ENCODE measurements at places on chromosomes 5 and 9.

DNA sequence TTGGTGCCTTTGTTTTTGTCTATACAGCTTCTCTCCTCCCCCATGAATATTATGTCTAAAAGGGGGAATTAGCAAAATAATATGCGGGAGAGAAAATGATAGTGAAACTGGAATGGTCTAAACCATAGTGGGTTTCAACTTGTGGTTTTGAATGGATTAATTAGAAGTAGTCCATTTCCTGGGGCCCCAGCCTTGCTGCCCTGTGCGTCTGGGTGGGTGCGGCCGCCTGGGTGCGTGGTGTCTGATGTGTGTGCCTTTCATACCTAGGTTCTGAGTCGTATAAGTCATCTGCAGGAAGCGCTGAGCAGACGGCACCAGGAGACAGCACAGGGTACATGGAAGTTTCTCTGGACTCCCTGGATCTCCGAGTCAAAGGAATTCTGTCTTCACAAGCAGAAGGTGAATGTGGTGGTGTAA, 120.0 kb upstream of the CACNA1B start:
- no peak for DNase-seq

- DNase-seq = no peak
Observed at GRCh38 chr5:149586708-149587318, 5.5 kb downstream of the ARHGEF37 start.

DNA sequence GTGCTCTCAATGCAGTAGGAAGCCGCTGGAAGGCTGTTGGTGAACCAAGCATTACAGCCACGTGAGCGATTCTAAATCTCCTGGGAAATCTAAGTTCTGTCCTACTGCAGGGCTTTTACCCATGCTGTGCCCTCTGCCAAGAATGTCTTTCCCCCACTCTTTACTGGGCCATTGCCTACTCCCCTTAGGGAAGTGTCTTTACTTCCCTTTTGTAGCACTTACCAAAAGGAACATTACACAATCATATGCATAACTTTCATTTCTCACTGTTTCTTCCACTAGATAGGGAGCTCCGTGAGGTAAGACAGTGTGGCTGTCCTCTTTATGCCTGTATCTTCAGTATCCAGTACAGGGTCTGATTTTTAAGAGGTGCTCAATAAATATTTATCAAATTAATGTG, 241.7 kb upstream of the NR4A3 start:
- DNase-seq = no peak

DNA sequence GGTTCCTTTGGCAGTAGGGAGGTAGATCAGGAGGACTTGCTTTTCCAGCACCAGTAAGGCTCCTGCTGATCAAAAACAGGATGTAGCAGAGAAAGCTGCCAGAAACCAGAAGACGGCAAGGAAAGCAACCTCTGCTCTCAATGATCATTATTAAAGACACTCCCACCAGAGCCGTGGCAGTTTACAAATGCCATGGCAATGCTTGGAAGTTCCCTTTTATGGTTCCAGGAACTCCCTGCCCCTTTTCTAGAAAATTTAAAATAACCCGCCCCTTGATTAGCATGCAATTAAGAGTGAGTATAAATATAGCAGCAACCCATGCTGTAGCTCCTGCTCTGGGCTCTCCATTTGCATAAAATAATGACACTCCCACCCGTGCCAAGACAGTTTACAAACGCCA, 16.1 kb downstream of the EQTN start:
- no peak for DNase-seq

DNA sequence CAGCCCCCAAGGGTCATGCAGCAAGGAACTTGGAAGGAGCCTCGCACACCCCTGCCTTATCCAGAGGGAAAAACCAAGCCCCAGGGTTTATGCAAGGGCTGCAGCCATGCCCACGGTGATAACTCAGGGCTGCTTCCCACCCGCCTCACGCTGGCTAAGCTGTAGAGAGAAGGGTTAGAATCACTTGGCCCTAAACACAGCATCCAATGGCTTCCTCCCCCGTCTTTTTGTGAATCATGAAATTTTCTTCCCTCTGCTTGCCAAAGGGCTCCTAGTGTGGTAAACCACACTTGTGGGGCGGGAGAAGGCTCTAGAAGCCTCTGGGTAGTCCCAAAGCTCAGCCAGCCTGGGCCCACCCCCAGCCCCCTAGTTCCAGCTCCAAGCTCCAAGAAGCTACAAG, 55.9 kb upstream of the ORM1 start:
- no peak for DNase-seq

- DNase-seq = no peak
Observed at GRCh38 chr5:142391058-142391845, 66.4 kb upstream of the SPRY4 start.

GRCh38 chr9:122008559-122008958, 84.5 kb downstream of the TTLL11 start:
- DNase-seq = no peak

DNA sequence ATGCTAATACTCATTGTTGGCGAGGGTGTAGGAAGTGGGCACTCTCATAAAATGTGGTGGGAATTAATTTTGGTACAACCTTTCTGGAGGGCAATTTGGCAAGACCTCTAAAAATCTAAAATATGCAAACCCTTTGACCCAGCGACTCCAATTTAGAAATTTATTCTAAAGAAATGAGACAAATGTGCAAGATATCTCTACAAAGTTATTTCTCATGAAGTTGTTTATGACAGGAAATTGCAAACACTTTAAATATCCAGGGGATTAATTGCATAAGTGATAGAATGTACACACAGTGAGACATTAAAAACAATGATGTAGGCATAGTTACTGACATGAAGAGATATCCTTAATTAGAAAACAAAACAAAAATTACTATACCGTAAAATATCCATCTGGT, 246.3 kb upstream of the MAP3K1 start:
- no peak for DNase-seq

GRCh38 chr5:142342128-142342981, 17.5 kb upstream of the SPRY4 start:
- no peak for DNase-seq

DNA sequence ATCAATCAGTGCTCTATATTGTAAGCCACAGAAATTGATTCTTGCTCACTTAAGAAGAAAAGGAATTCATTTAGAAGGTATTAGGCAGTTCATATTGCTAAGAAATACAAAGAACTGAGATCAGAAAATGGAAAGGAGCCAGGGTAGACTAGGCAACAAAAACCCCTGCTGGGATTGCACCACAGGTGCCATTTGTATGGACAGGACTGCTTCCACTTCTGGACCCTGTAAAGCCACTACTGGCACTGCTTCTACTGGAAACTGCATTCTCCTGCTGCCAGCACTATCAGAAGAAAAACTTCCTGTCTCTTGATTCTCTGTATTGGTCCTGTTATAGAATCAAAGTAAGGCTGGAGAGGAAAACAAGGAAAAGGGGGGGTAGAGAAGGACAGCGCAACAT, 45.9 kb downstream of the CERT1 start:
- DNase-seq = no peak

DNA sequence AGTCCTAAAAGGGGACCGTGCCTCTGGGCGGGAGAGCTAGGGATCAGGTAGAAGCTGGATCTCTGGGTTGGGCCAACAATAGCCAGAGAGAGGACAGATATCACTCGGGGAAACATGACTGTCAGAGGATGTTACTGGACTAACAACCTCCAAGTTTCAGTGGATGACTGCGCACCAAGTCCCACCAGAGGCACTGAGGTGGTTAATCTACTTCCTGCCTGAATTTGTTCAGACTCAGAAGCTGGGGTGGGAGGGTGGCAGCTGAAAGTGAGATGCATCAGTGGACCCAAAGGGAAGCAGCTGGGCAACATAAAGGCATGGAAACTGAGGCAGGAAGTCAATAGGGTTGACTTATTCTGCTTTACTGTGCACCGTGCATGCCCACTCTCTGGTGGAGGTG, 130.1 kb upstream of the SLC44A1 start:
- DNase-seq = peak; percentile 23

GRCh38 chr5:142237707-142238106, 87.1 kb downstream of the SPRY4 start:
- DNase-seq = no peak

GRCh38 chr5:23451156-23451555, 56.3 kb upstream of the PRDM9 start:
- no peak for DNase-seq

- DNase-seq = no peak
Observed at GRCh38 chr9:132505991-132506655, 76.3 kb upstream of the BARHL1 start.

GRCh38 chr5:83577036-83577636, 105.6 kb downstream of the VCAN start:
- DNase-seq = no peak

DNA sequence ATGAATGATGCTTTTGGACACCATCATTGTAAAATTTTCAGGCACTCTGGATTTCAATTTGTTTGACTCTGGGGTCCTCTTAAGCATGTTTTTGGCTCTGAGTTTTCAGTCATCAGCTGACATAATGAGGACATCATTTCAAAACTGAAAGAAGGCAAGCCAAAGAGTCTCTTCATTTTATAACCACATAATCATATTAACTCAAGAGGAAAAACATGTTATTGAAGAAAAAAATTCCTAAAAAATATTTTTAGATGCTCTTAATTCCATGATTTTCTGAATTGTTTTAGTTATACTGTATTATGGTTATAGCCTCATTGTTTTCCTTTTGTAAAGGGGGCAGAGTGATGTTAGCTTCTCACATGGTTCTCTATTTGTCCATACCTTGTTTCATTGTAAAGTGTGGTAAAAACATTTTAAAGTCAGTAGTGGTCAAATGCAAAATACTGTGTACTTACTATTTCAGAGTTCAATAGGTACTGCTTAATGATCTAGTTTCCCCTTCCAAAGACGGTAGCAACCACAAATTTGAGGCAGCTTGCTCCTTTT, 472.1 kb downstream of the DMRT2 start:
- DNase-seq = no peak

DNA sequence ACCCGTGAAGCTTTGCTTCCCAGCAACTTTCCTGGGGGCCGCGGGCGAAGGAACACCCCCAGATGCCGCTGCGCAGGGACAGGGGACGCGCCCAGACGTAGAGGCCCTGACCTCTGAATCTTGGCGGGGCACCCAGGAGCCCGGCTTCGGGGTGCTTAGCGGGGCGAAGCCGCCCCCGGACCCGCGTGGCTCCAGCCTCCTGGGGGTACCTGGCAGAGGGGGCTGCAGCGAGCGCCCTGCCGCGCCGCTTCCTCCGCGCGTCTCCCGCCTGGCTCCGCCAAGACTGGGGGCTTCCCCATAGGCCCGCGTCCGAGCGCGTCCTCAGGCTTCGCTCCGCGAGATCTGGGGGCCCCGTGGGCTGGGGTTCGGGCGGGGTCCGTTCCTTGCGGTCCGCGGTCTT, 23.0 kb upstream of the ZNF782 start:
- DNase-seq = no peak
